ENCODE measurements at places on chromosomes 16 and 17.

DNA sequence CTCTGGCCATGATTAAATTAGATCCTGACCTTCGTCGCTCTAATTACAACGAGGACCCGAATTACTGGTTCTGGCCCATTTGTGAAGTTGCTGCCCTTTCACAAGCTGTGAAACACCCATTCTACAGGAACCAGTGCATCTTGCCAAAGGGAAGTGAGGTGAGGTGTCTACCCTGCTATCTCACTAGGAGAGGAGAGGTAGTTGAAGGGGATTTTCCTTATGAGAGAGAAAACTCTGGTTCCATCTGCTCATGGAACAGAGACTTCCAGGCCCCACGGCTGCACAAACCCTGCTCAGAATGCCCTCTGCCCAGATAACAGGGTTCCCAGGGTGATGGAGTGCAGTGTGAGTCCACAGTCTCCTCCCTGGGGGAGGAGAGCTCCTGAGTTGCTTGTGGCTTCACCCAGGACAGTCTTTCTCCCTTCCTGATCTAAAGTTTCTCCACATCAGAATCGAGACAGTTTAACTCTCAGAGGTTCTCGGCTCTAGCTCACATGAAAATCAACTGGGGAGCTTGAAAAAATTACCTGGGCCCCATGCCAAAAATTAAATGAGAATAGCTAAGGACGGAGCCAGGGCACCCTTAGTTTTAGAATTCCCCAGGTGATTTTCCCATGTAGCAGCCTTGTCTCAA lies 7.8 kb upstream of the SSTR2 start:
- no peak for DNase-seq

DNA sequence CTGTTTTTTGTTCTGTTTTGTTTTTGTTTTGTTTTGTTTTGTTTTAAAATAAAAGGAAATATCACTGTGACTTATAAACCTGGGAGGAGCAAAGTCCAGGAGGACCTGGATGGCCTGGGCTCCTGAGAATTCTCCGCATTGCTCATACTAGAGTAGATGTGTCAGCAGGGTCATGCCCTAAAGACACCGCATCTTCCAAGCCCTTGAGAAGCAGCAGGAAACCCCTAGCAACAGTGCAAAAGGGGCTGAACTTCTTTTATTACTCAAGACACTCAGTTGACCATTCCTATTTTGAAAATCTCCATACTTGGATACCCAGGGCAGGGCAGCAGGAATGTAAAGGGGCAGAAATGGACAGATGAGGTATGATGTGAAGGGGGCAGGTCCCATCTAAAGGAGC lies 51.8 kb downstream of the SYT17 start:
- no peak for DNase-seq

DNA sequence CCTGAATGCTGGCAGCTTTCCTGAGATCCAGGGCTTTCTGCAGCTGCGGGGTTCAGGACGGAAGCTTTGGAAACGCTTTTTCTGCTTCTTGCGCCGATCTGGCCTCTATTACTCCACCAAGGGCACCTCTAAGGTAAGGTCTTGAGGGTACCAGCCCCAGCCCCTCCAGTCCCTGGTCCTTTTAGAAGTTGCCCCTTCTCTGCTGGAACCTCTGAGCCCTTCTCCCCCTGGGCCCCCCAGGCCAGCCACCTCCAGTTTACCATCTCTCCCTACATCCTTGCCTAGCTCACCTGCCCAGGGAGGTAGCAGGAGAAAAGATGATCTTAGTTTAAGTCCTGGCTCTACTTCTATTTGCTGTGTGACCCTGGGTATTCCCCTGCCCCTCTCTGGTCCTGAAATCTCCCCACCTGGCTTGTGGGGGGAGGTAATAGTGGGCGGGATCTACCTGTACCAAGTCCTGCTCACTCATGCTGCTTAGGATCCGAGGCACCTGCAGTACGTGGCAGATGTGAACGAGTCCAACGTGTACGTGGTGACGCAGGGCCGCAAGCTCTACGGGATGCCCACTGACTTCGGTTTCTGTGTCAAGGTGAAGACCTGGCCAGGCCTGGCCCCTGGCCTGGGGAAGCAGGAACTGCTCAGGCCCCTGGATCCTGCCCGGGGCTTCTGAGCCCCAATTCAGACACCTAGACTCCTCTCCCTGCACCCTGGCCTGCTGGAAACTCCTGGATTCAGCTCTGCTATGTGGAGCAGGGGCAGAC lies 6.5 kb downstream of the GRB7 start:
- DNase-seq, result no peak

DNA sequence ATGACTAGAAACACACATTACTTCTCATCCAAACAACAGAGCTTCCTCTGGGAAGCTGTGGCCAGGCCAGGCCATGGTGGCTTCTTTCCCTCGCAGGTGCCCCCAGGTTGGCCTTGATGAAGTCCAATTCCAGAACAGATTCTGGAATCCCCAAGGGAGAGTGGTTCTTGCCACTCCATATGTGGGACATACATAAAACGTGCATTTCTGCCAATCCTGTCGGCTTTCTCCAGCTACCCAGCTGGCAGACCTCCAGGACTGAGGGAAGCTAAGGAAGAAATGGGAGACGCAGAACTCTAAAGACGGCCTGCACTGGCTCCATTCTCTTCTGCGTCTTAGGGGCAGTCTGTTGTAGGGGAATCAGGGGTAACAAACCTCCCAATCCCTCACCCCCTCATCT lies 219.2 kb upstream of the CDH5 start:
- DNase-seq, result no peak

DNA sequence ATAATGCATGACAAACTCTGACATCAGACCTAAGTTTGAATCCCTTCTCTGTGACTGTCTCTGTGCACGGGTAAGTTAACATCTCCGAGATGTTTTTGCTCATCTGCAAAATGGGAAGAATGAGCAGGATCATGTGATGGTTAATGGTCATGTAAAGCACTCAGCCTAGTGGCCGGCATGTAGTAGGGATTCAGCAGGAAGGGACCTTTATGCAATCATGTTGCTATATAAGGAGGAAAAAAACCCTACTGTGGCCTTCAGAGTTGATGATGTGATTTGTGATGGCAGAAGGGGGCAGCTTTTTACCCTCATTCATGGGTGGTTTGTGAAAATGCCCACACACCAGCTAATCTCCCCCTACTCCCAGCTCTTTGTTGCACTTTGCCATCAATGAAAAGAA lies 24.1 kb downstream of the CLEC16A start:
- no peak for DNase-seq

DNA sequence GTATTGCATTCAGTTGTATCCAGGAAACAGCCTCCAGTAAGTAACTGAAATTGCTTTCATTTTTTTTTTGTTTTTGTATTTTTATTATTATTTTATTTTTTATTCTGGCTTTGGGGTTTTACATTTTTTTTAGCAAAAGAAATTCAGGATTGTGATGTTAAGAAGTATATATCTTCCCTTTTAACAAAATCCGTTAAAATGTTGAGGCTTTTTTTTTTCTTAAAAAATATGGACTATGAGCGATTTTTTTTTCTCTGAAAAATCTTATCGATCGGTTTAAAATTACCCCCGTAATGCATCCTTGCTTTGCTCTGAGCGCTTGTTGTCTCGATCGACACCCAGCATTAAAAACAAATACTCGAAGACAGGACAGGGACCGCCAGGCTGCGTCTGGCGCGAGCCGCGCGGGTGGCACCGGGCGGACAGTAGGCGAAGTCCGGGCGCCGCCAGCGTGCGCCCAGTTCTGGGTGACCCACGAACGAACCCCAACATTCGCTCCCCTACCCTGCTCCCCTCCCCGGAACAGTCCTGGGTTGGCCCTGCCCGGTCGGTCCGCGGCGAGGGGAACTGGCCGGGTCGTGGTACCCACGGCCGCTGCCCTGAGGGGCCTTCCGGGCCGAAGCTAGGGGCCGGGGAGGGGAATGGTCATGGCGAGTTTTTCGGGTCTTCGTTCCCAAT lies 482 bp downstream of the BAHCC1 start:
- DNase-seq, result no peak

- DNase-seq, result no peak
Observed at GRCh38 chr17:75130632-75131277, 787 bp downstream of the NT5C start.

GRCh38 chr17:4519361-4519788 lies 20.7 kb downstream of the SPNS2 start:
- no peak for DNase-seq

- no peak for DNase-seq
Observed at GRCh38 chr17:29590411-29591145, 1.1 kb upstream of the GIT1 start.

GRCh38 chr16:19688396-19689024 lies 29.5 kb downstream of the KNOP1 start:
- DNase-seq, result no peak

- DNase-seq, result no peak
Observed at GRCh38 chr16:78306361-78306760, 206.9 kb downstream of the WWOX start.

DNA sequence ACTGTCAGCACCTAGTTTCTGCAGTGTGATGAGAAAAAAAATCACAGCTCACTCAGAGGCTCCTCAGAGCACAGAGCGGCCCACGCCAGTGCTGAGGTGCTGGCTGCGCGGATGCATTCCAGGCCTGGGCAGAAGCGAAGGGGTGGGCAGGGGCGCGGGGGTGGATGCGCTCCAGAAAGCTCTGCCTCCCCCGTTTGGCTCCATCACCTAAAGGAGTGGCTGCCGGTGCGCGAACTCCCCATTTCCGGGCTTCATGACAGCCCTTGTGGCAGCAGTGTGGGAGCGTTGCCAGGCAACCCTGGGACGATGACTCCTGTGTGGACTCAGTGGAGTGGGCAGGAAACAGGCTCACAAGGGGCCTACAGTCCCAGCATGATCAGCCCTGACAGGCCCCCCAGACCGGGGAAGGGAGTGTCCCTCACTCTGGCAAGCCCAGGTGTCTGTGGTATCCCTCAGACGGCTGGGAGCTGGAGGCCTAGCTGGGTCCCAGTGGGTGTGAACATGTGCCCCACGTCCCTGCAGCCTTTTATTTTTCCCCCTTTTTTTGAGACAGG lies 32.8 kb upstream of the NUDT16L1 start:
- DNase-seq, result peak; percentile 64

- no peak for DNase-seq
Observed at GRCh38 chr17:80372922-80373570, 41.9 kb upstream of the ENDOV start.

DNA sequence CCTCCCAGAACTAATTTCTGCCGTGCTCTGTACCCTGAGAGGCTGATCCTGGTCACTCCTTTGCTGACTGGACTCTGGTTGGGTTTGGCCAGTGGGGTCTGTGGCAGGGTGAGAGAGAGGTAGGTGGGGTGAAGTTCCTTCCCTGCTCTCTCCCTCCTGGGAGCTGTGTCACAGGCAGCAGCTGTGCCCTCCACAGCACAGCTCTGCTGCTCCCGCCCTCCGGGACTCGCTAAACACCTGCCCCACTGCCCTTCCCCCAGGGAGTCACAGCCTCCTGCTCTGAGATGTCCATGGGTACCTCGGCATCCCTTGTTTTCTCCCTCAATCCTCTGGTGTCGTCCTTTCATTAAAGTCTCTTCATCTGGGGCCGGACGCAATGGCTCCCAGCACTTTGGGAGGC lies 66.4 kb downstream of the SRCIN1 start:
- no peak for DNase-seq

GRCh38 chr17:31857920-31858641 lies 963 bp downstream of the COPRS start:
- no peak for DNase-seq

- no peak for DNase-seq
Observed at GRCh38 chr17:82116246-82116645, 18.2 kb upstream of the FASN start.

DNA sequence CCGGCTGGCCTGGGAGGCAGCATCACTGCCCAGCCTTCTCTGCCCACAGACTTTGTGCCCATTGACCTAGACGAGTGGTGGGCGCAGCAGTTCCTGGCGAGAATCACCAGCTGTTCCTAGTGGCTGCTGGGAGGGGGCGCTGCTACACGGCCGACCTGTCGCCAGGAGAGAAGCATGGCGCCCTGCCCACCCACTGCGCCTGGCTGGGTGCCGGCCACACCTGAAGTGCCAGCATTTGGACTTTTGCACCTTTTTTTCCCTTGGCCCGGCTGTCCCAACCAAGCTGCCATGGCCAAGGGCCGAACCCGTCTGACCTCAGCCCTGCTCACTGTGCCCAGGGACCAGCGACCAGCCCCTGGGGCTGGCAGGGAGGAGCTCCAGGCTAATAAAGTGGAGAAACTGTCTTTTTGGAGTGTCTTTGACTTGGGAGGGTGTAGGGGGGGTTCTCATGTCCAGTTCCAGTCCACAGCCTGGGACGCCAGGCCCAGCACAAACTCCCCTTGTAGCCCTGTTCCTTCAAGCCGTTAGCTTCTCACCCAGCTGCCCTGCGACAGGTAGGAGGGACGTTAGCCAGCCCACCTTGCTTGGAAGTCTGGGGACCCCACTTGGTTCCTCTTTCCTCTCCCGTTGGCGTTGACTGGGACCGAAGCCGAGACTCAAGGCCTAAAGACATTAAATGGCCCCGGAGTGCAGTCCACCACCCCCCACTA lies 939 bp upstream of the WDR90 start:
- DNase-seq, result peak; percentile 47

GRCh38 chr16:83205896-83206295 lies 579.1 kb downstream of the CDH13 start:
- no peak for DNase-seq

DNA sequence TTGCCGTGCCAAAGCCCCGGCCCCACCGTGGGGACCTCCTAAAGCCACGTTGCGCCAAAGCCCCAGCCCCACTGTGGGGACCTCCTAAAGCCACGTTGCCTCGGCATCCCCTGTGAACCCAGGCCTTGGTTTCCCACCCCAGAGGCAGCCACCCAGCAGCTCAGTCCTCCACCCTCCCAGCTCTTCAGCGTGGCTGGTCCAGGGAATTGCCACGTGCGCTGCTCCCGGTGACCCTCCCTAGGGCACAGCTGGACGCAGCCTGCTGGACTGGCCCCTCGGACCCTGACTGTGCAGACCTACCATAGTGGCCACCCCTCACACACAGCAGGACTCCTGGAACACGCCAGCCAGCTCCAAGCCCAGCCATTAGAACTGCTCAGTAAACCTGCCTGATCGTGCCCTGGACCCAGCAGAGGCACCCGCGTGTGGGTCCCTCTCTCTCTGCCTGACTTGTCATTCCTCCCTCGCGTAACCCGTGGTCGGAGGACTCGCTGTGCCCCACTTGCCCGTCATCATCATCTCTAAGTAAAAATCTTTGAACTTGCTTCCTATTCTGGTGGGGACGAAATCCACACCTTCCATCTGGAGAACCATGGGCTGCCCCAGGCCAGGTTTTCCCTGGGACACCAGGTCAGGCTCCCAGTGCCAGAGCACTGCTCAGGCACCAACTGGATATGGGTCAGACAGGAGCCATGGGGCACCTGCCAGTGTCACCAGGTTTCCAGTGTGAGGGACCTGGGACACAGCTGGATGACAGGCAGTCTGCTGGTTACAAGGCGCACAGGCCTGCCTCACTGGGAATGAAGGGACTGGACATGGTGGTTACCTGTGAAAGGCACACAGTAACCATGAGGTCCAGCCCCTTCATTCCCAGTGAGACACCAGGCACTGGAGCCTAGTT lies 5.6 kb downstream of the CIAO3 start:
- DNase-seq, result no peak
